ENCODE measurements at places on chromosomes 7 and 10.

GRCh38 chr10:69449841-69450240 lies 1.4 kb upstream of the TSPAN15 start:
- peak; percentile 53 for DNase-seq

- no peak for DNase-seq
Measured at GRCh38 chr7:41439515-41439879, 263.4 kb downstream of the INHBA start.

DNA sequence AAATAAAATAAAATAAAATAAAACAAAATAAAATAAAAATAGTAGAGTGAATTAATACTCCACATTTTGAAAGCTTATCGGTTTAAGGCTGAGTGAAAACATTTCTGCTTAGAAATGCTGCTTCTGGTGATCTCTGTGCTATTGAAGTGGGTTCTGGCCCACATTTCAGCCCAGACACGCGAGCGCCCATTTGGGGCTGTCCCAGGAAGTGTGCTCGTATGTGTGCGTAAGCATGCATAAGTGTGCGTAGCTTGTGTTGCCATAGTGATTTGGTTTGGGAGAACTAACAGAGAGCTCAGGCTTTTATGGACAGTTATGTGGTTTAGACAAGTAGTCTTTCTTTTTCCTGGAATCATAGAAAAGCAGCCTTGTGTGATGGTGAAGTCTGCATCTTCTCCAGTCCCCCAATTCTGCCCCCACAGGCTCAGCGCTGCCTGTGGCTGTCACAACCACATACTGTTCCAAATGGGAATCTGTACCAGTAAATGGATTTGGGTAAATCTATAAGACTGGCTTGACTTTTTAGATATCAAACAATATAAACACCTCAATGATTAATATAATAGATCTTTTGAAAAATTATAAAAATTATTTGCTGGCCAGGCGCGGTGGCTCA lies 29.8 kb upstream of the PURB start:
- peak; percentile 65 for DNase-seq

- DNase-seq, result no peak
Measured at GRCh38 chr7:125253452-125254190, 324.0 kb upstream of the POT1 start.

- no peak for DNase-seq
Measured at GRCh38 chr10:132482090-132482800, 55.3 kb upstream of the INPP5A start.

DNA sequence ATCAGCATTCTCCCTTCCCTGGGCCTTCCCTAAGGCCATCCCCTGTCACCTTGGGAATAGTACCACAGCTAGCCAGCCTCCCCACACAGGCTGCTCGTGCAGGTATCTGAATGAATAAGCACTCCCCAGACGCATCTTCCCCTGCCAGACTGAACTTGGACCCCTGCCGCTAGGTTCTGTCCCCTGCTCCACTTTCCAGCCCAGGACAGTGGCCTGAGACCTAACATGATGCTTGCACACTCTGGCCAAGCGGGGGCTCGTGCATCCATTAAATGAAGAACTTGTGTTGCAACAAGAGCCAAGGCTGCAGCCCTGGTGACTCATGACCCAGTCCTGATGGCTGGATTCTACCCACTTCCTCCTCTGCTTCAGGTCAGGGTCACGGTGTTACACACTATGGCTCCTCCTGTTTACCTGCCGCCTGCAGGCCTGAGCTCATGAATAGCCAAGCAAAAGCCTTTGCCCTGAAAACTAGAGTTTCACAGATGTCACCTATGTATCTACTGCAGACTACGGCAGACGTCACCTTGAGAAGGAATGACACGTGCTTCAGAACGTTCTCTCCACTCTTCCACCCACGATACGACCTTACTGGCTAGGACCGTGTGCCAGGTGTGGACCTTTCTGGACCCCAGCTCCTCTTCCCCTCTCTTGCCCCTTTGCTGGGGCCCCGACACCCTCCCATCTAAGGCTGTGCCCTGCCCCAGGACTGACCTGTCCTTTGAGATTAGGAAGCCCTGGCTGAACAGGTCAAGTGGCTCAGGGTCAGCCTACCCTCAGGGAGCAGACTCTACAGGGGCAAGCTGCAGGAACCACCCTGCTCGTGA lies 6.5 kb downstream of the ASB13 start:
- DNase-seq, result peak; percentile 93

DNA sequence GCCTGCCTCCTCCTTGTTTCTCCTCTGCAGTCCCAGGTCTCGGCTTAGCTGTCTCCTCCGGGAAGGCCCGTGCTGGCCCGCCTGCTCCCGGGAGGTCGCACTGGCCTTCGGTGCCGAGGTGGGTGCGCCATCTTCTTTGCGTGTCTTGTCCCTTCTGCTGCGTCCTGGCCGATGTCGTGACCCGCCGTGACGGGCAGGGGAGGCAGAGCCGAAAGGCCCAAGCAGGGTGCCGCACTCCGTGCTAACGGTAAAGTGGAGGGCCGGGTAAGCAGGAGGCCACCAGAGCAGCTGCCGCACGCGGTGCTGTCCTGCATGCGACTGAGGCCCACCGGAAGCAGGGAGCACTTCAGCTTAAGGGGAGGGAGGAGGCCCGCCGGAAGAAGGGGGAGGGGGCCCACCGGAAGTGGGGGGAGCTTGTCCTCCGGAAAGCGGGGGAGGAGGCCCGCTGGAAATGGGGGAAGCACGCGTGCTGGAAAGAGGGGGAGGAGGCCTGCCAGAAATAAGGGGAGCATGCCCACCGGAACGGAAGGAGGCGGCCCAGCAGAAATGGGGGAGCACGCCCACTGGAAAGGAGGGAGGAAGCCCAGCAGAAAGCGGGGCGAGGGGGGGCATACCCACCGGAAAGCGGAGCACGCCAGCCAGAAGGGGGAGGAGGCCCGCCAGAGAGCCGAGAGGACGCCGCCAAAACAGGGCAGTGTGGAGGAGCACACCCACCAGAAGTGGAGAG lies 71.4 kb downstream of the PROSER2 start:
- no peak for DNase-seq

DNA sequence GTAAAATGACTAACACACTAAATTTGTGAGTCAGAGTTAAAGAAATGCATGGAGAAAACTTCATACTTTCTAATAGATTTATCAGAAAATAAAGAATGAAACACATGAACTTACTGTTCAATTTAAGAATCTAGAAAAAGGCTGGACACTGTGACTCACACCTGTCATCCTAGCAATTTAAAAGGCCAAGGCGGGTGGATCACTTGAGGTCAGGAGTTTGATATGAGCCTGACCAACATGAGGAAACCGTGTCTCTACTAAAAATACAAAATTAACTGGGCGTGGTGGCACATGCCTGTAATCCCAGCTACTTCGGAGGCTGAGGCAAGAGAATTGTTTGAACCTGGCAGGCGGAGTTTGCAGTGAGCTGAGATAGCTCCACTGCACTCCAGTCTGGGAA lies 1106.2 kb upstream of the LRRN3 start:
- DNase-seq, result no peak

DNA sequence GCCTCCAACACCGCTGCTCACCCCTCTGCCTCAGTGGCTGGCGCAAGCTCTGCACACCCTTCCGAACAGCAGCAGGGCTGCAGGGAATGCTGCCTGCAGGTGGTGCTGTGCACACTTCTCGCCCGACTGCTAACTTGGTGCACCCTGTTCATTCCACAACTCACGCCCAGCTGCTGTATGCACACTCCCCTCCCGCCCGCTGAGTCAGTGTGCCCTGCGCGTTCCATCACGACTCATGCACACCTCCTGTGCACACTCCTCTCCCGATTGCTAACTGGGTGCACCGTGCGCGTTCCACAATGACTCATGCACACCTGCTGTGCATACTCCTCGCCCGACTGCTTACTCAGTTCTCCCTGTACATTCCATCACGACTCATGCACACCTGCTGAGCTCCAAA lies 21.5 kb downstream of the ADARB2 start:
- no peak for DNase-seq

DNA sequence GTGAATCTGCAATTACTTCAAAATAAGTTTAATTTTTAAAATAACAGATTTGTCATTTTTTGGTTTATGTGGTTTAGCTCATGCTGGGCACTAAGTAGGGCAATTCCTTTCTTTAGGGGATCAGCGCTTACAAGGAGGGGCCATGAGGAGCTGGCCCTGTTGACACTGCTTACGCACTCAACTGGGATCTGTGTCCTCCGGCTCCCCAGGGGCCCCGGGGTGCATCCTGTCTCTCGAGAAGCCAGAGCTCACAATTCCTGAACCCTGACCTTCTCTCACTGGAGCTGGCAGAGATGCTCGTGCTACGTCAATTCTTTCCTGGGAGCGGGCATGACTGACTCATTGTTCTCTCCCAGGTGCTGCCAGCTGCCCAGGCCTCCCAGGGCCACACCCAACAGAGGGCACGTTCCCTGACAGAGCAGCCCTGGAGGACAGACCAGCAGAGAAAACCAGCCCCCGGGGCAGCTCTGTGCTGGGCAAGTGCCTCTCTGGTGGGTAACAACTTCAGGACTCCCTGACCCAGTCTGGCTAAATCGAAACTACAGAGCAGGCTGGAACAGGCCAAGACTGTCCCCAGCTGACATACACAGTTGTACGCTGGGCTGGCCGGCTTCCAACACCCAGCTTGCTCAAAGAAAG lies 36.8 kb downstream of the CTBP2 start:
- no peak for DNase-seq

DNA sequence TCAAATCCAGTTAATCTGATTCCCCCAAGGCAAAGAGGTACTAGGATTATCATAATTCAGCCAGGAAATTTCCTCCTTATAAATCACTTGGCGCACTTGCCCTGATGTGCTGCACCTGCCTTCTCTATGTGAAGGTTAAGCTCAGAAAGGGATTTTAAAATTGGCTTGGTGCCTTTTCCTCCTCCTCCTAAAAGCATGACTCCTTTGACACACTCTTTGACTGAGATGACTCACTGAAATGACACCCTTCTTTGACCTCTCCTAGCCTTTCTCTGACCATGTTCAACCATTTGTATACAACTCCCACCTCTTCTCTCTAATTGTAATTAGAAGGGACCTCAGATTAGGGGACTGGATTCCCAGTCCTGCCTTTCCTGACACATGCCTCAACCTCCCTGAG lies 46.5 kb downstream of the ABLIM1 start:
- DNase-seq, result no peak

- no peak for DNase-seq
Measured at GRCh38 chr7:82672078-82672477, 228.5 kb upstream of the CACNA2D1 start.

DNA sequence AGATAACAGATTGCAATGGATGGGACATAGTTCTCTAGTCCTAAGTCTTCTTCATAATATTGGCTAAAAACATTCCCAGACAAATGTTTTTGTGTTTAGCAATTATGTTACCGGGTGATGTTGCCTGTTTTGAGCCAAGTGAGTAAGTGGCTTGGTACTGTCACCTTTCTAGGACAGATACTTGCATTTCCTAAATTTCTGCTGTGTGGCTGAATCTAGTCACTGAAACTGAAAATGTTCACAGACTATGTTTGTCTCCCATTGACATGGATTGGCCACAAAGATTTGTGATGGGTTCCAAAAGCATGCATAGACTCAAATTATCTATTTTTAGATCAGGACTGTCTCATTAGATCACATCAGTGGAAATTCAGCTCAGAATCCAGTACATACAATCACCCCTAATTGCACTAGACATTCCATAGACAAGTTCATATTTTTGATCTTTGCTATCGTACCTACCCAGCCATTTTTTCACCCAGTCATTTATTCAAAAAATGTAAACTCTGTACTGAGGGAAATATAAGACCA lies 1222.1 kb upstream of the AUTS2 start:
- no peak for DNase-seq

- no peak for DNase-seq
Measured at GRCh38 chr7:132780822-132781221, 204.6 kb upstream of the PLXNA4 start.

- no peak for DNase-seq
Measured at GRCh38 chr7:95180-95862, 97.0 kb upstream of the FAM20C start.

GRCh38 chr10:77518241-77518909 lies 119.2 kb downstream of the KCNMA1 start:
- no peak for DNase-seq

DNA sequence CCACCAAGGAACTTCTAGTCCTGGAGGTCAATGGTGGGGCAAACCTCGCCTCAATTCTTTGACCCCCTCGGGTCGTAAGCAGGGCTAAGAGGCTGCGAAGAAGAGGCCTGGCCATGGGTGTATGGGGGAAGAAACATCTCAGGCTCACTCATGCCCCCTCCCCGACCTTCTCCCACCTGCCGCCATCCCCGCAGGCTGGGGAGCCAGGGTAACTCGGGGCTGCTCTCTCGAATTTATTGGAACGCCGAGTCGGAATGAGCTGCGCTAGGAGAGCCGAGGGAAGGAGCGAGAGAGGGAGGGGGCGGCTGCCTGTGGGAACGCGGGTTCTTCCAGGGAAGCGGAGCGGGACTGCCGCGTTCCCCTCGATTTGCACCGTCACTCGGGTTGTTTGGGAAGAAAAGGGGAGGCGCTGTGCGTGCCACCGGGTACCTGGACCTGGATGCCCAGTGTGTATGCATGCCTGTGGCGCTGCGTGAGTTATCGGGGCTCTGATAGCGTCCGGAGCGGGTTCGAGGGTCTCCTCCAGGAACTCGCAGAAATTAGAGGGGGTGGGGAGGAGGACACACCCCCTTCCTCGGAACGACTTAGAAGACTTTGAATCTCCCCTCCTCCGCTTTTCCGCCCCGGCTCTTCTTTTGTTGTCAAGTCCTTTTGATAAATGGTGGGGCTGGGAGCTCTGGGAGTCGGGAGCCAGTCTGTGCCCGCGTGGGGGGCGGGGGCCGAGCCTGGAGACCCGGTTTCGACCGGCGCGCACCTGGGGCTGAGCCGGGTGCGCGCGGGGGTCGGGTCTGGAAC lies 1.8 kb upstream of the ZNF503 start:
- DNase-seq, result peak; percentile 27

DNA sequence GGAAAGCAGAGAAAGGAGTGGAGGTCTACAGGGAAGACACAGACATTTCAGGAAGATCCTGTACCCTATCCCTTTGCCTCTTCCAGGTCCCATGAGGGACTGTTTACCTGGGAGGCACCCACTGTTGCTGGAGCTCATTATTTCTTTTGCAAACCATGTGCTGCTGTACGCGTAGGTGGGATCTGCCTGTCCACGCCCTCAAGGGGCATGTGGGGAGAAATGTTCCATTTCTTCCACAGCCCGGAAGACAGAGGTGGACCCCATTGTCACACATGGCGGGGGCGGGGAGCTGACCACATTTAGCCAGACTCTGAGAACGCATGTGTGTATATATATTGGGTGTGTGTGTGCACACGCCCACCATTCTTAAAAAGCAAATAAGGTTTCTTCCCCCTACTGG lies 2.0 kb downstream of the PLXNA4 start:
- no peak for DNase-seq

- DNase-seq, result peak; percentile 39
Measured at GRCh38 chr10:5949009-5949759, 28.2 kb downstream of the IL15RA start.

DNA sequence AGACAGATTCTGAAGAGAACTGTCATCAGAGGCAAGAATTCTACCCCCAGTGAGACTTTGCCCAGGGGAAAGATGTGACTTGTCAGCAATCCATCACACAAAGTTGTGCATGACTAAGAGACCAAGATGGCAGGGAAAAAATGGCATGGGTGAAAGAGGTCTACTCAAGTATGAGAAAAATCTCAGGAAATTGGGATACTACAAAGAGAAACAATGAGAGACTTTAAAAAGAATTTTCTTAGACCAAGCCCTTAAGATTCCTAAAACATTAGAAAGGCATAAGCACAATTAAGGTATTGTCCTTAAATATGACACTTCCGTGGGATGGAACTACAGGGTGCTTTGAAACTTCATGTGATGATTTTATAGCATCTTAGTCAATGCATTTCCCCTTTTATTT lies 45.6 kb upstream of the PDE1C start:
- no peak for DNase-seq

All from MV-4-11 (cell line).